ENCODE measurements at places on chromosomes 5 and 9.

DNA sequence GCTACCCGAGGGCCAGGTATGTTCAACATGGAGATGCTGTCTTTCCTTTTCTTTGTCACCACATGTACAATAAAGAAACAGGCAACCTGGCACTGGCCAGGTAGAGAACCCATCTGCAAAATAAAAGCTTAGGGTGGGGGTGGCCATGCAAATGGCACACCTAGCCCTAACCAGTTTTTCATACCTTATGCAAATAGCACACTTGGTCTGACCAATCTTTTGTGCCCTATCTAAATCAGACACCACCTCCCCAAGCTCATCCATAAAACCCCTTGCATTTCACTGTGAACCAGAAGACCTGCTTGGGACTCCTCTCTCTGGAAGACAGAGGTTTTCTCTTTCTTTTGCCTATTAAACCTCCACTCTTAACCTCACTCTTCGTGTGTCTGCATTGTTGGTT lies 33.9 kb downstream of the JAKMIP2 start:
- no peak for DNase-seq

DNA sequence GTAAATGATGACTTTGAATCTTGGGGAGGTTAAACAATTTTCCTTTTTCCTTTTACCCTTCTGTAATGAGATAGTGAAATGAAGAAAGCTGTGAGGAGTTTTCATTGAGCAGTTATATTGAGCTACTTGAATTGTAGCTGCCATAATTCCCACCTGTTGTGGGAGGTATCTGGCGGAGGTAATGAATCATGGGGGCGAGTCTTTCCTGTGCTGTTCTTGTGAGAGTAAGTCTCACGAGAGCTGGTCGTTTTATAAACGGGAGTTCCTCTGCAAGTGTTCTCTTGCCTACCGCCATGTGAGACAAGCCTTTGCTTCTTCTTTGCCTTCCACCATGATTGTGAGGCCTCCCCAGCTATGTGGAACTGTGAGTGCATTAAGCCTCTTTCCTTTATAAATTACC lies 258.4 kb downstream of the FER start:
- DNase-seq, result no peak

DNA sequence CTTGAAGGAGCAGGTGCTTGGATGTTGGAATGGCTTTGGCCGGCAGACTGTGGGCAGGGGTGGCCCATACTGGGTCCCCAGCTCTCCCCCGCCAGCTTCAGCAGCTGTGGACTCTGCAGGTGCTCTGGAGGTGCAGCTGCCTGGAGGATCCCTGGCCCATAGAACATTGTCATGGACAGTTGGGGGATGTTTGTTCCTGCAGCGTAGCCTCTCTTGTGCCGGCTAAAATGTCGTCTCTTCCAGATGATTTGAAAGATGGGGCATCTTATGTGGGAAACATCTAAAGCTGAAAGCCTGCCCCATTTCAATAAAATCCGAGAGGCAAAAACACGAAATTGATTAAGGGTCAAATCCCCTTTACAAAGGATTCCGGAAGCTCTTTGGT lies 13.5 kb upstream of the SLC6A19 start:
- no peak for DNase-seq

- peak; percentile 31 for DNase-seq
Measured at GRCh38 chr9:71690063-71690688, 78.1 kb downstream of the CEMIP2 start.

DNA sequence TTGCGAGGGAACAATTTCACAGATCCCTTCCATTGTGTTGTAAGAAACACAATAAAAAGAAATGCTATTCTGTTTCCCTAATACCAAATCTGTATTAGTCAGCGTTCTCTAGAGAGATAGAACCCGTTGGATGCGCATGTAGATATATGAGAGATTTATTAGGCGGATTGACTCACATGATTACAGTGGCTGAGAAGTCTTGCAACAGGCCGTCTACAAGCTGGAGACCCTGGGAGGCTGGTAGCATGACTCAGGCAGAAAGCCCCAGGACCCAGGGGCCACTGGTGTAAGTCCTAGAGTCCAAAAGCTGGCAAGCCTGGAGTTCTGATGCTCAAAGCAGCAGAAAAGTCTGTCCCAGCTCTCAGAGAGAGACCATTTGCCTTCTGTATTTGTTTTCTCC lies 18.4 kb upstream of the IL17B start:
- DNase-seq, result no peak

- no peak for DNase-seq
Measured at GRCh38 chr5:10652151-10652550, 88.3 kb downstream of the ANKRD33B start.

DNA sequence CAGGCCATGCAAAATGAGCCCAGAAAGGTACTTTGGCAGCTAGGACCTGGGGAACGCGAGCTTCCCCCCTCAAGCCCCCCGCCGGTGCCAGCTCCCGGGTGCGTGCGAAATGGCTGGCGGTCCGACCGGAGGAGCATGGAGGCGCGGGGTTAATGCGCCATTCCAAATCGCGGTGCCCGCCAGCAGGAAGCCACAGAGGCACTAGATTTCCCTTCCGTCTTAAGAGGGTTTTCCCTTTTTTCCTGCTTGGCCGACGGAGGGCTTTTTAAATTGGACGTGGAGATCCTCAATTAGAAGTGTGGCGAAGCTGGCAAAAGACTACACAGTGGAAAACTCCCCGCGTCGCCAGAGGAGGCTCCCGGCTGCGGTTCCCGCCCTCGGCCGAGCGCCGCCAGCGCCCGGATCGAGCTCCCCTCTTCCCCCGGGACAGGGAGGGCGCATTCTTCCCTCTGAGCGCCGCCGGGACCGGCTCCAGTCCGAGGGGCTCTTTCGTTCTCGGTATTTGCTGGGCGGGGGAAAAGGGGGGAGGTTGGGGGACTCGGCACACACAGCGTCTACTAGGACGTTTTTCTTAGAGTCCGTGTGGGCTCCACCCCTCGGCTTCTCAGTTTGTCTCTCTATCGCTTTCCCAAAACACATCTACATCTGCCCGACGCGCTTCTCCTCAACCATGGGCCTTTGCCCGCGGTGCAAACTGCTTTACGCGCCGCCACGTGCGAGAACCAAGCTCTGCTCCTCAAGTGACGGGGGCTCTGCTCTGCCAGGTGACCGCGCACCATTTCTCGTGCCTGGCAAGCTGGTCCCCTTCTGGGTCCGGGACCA lies 3.0 kb downstream of the GDNF start:
- DNase-seq, result no peak

- no peak for DNase-seq
Measured at GRCh38 chr5:43433382-43433781, 21.2 kb upstream of the CCL28 start.

GRCh38 chr5:134175921-134176510 lies 734 bp downstream of the SKP1 start:
- DNase-seq, result peak; percentile 8

GRCh38 chr9:136206602-136207275 lies 1.8 kb upstream of the LHX3 start:
- no peak for DNase-seq

- no peak for DNase-seq
Measured at GRCh38 chr5:126683912-126684311, 83.2 kb downstream of the PHAX start.

GRCh38 chr9:126379661-126380360 lies 53.2 kb downstream of the MVB12B start:
- DNase-seq, result no peak

DNA sequence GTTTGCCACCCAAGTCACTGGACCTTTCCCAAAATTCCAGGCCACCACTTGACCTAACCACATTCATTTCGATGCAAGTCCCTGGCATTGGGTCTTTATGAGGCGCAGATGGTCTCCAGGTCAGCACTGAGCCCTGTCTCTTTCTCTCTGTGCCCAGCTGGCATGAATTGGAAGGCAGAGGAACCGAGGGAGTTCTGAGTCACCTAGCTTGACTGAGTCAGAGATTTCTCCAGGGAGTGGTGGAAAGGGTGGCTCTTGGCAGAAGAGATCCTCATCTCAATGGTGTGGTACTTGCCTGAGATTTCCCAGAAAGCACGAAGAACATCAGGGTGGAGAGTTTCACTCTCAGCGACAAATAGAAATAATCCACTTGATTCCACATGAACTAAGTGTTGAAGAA lies 43.8 kb downstream of the WDR36 start:
- DNase-seq, result no peak

DNA sequence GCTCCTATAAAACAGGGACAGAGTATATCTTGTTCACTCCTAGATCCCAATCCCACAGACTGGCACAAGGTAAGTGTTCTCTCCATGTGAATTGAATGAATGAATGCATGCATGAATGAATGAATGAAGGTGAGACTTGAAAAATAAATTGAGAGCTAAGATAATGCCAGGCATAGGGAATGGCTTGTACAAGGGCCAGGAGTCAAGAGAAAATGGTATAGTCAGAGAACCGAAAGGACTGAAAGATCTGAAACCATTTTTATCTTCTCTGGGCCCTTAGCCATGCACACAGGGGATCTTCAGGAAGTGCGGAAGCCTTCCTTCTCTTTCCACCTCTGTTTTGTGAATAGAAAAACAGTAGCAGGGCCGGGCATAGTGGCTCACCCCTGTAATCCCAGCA lies 48.4 kb upstream of the FABP6 start:
- DNase-seq, result no peak

DNA sequence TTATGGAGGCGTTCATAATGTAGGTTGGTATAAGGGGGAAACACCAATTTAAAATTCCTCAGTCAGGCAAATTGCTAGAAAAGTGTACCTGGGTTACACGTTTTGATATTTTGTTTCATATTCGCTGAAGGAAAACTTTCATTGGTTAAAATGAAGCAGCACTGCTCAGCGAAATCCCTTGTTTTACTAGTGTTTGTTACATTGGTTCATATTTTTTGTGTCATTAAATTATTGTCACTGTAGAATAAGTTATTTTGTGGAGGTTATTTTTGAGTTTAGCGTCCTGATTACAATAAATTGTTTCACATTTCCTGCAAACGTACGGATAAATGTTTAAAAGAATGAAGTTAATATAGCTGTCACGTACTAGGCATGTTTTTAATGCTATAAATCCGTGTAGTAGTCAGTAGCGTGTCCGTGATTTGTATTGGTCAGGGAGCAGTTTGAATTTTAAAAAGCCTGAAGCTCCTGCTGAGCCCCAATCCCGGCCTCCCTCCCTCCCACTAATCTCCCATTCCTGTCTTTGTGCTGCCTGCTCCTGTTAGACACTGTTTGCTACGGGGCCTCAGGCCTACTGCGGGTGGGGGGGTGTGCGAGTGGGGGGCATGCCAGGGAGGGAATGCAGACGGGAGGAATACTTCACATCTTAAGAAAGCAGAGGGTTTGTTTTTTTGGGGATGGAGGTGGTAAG lies 2.0 kb downstream of the NIPBL start:
- DNase-seq, result no peak

- DNase-seq, result no peak
Measured at GRCh38 chr5:155480731-155481131, 467.2 kb downstream of the KIF4B start.

DNA sequence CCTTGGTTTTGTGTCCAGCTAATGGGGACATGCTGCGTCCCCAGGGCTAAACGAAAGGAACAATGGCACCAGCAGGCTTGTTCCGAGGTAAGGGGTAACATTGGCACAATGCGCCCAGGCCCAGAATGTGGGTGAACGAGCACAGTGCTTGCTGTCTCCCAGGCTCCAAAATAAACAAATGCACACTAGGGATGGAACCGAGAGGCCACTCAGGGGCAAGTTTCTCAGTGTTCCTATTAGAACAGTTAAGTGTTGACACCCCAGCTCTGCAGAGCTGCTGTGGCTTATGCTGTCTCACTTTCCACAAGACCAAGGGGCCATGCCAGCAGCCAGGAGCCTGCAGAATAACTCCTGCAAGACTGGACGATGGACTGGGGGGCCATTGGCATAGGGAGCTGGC lies 492.4 kb downstream of the GADD45G start:
- DNase-seq, result no peak

GRCh38 chr9:25678846-25679360 lies 659 bp upstream of the TUSC1 start:
- DNase-seq, result no peak

DNA sequence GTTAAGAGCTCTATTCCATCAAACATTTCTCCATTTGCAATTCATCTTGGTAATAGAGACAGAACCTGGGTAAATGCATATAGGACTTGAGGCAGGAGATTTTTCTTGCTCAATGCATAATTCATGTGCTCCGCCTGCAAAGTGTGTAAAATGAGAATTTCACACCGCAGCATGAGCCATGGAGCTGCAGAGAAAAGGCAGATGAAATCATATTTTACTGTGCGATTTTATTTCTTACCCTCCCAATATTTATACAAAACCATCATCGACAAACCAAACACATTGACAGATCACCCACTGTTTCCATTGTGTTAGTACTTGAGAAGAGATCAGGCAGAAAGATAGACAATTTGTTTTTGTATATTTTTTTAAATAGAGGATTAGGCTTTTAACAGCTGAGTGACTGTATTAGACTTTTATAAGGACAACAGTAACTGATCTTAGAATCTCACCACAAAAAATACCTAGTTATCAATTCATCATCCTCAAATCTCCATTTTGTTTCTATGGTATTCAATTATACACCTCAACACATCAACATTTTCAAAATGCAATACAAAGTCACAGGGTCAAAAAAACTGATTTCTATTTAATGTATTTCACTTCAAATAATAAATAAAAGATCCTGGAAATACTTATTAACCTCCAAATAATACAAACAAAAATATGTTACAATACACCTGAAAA lies 191.1 kb downstream of the AP3B1 start:
- no peak for DNase-seq

- DNase-seq, result no peak
Measured at GRCh38 chr5:39015743-39016586, 58.2 kb downstream of the RICTOR start.

DNA sequence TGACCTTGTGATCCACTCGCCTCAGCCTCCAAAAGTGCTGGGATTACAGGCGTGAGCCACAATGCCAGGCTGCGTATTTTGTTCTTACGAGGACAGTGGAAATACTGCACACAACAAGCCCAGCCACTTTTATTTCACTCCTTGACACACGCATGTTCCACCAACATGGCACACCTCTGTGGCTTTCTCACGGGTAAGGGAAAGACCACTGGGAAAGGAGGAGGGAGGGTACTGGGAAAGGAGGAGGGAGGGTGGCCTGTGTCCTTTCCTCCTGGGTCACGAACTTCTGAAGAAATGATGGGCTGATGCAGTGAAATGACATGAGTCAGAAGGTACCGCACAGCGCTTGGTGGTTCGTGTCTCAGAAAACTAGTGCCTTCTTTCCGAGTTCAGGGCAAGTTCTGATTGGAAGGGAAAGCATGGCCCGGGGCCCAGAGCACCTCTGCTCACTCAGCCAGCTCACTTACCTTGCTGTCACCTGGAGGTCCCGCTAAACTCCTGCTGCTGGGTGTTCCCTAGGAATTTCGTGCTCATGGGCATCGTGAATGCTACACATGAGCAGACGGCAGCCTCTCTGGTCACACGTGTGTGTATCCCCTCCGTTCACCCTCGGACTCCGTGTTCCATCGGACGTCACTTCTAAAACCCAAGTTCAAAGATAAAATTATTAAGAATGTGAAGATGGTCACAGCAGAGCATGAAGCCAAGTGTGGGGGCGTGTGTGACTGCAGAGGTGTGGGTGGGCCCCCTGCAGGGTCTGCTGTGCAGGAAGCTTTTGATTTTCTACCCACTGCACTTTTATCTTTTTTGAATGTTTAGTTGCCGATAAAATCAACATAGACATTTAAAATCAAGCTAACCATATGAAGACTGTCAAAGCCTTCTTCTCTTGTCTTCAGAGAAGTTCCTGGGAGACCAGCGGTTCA lies 42.9 kb downstream of the LAMC3 start:
- no peak for DNase-seq
